ENCODE measurements at places on chromosomes 3 and 15.

GRCh38 chr3:191369616-191370010, 39.3 kb upstream of the UTS2B start:
- DNase-seq: no peak

DNA sequence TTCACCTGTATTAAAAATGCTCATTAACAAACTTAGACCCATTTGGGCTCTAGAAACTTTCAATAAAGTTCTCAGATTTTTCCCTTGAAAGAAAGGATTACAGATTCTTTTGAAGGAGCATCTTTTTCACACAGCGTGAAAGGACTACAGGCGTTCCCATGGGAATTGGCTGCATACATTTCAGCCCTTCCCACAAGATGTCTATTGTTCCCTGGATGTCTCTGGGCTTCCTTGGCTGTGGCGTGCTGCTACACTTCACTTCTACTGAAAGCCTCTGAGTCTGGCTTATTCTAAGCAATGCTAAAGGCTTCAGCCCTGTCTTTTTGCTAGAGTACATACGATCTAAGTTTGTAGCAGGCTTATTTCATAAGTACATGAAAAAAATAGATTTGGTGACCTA, 1.4 kb downstream of the VEPH1 start:
- no peak for DNase-seq

DNA sequence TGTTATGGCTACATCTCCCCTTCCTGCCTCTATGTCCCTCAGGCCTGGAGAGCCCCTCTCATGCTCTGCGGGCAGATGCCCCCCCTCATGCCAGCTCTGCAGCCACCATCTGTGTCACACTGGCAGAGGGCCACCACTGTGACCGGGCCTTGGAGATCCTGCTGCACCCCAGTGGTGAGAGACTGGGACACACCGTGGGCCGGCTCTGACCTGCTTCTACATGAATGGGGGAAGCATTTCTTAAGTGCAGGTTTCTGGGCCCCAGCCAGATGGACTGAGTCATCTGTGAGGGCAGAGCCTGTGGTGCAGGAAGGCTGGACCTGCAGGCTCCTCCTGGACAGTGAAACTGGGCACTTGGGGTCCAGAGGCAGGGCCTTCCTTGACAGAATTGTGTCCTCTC, 4.8 kb downstream of the VWA5B2 start:
- DNase-seq: peak; percentile 92

GRCh38 chr15:75455424-75455981, 4.0 kb upstream of the SIN3A start:
- peak; percentile 89 for DNase-seq

- peak; percentile 71 for DNase-seq
Measured at GRCh38 chr15:78991879-78992278, 47.0 kb upstream of the CTSH start.

- no peak for DNase-seq
Measured at GRCh38 chr15:73139744-73140553, 87.7 kb downstream of the NEO1 start.

DNA sequence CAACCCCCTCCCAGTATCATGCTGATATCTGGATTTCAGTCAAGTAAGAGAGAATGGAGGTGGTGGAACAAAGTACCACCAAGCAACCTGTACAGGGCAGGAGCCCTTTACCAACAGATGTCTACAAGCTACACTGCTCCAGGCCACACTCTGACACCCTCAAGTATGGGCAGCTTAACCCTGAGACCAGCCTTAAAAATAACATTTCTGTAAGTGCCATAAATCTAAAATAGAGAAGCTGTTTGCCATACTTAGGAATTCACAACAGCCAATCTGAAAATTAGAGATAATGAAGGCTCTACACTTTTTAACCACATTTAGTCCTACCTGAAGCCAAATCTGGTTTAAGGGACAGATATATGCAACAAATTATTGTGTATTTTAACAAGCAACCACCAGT, 59.7 kb downstream of the C3orf70 start:
- no peak for DNase-seq

DNA sequence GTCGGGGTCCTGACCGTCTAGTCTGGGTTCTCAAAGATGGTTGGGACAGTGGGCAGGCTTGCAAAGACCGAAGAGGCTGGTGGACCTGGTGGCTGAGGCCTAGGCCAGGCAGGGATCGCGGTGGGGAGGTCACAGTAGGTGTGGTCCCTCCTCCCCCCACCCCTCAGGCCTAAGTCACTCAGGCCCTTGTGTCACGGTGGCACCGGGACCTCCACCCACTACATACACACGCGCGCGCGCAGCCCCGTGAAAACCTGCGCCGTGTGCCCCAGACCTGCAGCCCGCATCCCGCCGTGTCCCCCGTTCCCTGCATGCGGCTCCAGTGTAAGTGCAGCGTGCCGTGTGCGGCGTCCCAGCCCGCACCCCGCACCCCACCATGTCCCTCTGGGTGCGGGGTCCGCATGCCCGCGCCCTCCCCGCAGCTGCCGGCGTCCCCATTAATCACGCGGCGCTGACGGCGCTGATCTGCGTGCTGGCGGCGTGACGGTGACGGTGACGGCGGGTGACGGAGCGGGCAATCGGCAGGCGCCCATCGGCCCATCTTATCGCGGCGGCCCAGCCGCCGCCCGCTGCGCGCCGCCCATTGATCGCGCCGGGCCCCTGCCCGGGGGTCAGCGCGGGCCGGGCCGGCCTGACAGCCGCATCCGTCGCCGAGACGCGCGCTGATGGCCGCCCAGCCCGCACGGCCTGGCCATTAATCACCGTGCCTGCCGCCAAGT, 24.4 kb downstream of the SEC61A1 start:
- no peak for DNase-seq

All from RWPE2 (cell line).